IMR-90 (cell line): ENCODE measurements at places on chromosomes 11 and 22. TPM values are rescaled to one million over a fixed set of nuclear protein-coding genes. Genes with fewer than 3 reads are reported as not detected.

P4HA3 gene
- 4.9 and 5.7 TPM in 2 replicates for polyA plus RNA-seq

CENPM gene
- 20.1 and 31.3 TPM in 2 replicates for polyA plus RNA-seq

OR6A2 gene
- polyA plus RNA-seq = 0.07 TPM in 1 of 2 replicates, not detected in the other

DNA sequence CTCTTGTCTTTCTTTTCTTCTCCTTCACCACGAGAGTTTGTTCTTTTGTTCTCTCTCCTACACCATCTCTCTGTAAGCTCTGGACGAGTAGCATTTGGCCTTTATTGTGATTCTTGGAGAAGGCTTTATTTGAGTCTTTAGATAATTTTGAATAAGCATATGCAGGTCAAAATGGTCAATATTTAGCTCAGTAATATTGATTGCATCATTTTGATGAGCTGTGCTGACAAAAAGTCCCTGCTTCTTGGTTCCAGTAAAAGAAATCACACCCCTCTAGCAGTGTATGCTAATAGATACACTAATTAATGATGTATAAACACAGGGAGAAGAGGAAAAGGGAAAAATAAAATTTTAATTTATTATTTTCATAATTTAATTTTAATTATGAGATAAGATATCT is 25.8 kb upstream of the MUC15 start:
- DNase-seq = no peak
- H3K36me3 ChIP-seq = no peaks in the 10 kb centered on the region
- H3K27ac ChIP-seq = no peak overlapping the region
- no peaks in the 10 kb centered on the region for H3K27me3 ChIP-seq
- no peak overlapping the region for H3K4me3 ChIP-seq

DNA sequence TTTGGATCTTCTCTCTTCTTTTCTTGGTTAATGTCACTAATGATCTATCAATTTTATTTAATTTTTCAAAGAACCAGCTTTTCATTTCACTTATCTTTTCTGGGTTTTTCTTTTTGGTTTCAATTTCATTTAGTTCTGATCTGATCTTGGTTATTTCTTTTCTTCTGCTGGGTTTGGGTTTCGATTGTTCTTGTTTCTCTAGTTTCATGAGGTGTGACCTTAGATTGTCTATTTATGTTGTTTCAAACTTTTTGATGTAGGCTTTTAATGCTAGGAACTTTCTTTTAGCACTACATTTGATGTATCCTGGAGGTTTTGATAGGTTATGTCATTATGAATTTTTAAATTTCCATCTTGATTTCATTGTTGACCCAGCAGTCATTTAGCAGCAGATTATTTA is 142.3 kb downstream of the C11orf87 start:
- no peak overlapping the region for H3K27ac ChIP-seq
- H3K4me1 ChIP-seq = no peaks in the 10 kb centered on the region
- H3K36me3 ChIP-seq = no peaks in the 10 kb centered on the region
- no peak overlapping the region for H3K4me3 ChIP-seq
- H3K27me3 ChIP-seq = no peaks in the 10 kb centered on the region

DNA sequence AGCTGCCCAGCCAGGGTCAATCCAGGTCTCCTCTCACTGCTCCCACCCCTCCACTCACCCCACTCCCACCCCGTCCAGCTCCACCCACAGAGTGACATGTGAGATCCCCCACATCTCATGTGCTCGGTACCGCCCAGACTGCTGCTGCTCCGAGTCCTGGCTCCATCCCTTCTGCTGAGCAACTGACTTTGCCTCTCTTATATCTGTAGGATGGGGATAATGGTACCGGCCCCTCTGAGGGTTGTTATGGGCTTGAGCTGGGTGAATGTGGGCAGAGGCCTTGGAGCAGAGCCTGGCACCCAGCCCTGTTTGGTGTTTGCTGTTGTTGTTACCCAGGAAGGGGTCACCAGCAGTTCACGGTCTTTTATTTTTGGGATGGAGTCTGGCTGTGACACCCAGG is 77.0 kb downstream of the ST3GAL4 start:
- no peak overlapping the region for H3K4me3 ChIP-seq
- H3K36me3 ChIP-seq = no peaks in the 10 kb centered on the region

DNA sequence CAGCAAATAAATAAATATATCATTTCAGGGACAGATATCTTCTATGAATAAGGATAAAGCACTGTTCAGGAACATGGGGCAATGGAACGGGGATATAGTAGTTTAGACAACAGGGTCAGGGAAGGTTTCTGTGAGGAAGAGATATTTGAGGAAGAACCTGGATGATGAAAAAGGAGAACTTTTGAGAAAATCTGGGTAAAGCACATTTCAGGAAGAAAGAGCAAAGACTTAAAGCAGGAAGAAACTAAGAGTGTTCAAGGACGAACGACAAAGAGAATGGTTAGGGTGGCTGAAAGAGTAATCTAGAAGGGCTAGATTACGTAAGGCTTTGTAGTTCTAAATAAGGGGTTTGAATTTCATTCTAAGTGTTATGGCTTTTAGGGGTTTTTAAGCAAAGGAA is 12.7 kb downstream of the DDI1 start:
- H3K36me3 ChIP-seq = no peaks in the 10 kb centered on the region
- no peaks in the 10 kb centered on the region for H3K27me3 ChIP-seq
- H3K4me3 ChIP-seq = no peak overlapping the region
- no peak overlapping the region for H3K27ac ChIP-seq

- H3K4me3 ChIP-seq = no peak overlapping the region
- no peaks in the 10 kb centered on the region for H3K36me3 ChIP-seq
- peak; percentile 80 for DNase-seq
- no peaks in the 10 kb centered on the region for H3K27me3 ChIP-seq
Measured at GRCh38 chr22:41048791-41049717, 43.3 kb upstream of the EP300 start.

DNA sequence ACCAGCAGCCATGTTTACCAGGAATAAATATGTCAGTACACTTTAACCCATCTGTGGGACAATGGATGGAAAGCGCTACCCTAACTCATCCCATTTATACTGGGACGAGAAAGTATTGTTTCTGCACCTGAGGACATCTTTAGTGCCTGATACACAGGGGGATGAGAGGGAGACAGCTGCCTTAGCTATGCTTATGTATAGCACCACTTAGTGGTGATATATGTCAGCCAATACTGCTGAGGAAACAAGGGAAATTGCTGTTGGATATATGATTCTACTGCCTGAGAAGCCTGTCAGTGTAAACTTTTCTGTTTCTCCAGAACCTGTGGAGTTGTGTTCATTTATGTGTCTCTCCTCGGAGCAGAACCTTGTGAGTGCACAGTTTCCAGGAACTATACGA is 13.3 kb upstream of the CEP295 start:
- peak; percentile 21 for DNase-seq
- H3K4me3 ChIP-seq = no peak overlapping the region
- H3K4me1 ChIP-seq = no peaks in the 10 kb centered on the region
- H3K36me3 ChIP-seq = no peaks in the 10 kb centered on the region
- H3K27ac ChIP-seq = no peak overlapping the region
- H3K27me3 ChIP-seq = peaks cover 15% of the 10 kb centered on the region
